ENCODE measurements at places on chromosomes 4 and X.
A peak's percentile ranks its signal among the peaks of the same experiment; 100 is the strongest.

DNA sequence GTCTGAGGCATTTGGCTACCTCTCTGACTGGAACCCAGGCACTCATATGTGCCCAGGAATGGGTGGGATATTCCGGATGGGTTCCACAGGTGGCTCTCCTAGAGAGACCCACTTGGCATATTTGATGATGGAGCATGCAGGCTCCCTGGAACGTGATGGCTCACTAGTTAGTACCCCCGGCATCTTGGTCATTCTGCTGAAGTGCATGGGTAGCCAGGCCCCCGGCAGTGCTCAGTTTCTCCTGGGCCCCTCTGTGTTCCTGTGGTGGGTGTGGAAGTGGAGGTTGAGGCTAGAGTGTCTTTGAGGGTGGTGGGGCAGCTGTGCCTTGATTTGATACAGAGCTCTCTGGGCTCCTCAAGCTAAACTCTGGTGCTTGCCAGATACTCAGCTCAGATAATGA, 29.4 kb downstream of the NBDY start:
- no peak for DNase-seq

GRCh38 chr4:165378745-165379677, at the start of gene CPE:
CPE (plus strand) TSS chr4:165379008; CDS start chr4:165379222, 214 bp downstream.
- no peak for DNase-seq

- DNase-seq = no peak
Measured at GRCh38 chr4:71186566-71187403, 152.0 kb upstream of the SLC4A4 start.

DNA sequence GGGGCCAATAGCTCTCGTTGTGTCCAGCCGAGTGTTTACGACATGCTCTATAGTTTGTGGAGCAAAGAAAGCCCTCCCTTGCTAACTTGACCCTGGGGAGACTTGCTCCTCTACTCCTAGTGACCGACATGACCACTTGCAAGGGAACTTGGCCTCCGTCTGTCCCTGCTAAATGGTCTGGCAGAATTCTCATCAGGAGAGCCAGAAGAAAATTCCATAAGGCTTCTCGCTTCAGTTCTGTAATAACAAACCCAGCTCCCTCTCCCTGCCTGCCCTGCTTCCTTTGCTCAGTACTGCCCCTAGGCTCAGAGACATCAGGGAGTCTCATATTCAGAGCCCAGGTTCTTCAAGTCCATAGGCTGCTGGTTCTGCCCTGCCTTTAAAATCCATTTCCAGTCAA, 13.0 kb downstream of the DOCK11 start:
- DNase-seq = no peak

- DNase-seq = no peak
Measured at GRCh38 chr4:4333265-4333706, 43.2 kb downstream of the ZBTB49 start.

GRCh38 chr4:158613046-158613445, 58.6 kb downstream of the C4orf46 start:
- DNase-seq = no peak

DNA sequence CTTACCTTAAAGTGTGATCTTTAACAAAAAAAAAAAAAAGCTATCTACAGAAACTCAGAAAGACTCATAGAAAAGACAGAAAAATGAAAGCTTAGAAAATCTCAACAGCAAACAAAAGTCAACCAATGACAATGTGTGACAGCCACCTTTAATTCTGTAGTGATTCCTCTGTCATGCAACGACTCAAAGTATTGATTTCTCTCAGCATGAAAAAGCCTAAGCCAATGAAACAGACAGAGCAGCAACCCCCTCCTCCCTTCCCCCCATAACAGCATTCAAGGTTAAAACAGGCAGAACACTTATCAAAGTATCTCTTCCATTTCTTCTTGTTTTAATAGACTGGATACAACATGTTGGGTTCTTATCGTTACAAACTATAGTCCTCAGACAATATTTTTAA, 112.5 kb downstream of the MAB21L2 start:
- DNase-seq = no peak

DNA sequence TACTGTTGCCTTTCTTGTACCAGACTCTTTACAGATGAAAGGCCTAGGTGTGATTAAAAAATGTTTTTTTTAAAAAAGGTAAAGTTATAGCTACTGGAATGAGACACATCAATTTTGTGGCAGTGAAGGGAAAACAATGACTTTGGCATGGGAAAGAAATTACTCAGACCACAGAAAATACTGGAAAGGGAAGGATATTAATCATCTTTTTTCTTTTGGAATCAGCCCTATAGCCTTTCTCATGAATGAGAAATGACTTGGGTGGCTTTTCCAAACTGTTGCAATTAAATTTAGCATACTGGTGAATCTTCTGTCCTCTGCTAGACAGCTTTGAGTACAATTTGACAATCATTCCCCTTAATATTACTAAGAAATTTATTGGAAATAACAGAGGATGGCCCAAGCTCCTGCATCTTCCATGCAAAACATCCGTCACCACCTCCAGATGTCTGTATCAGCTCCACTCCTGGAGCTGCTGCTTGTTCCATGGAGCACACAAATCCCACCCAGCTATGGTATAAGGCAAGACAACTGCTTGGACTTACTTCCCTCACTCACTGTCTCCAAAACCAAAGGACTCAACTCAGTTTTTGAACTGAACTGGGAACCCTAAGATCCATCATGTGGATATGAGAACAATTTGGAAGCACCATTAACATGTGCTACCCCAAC, 97.6 kb upstream of the ARSJ start:
- peak; percentile 27 for DNase-seq

DNA sequence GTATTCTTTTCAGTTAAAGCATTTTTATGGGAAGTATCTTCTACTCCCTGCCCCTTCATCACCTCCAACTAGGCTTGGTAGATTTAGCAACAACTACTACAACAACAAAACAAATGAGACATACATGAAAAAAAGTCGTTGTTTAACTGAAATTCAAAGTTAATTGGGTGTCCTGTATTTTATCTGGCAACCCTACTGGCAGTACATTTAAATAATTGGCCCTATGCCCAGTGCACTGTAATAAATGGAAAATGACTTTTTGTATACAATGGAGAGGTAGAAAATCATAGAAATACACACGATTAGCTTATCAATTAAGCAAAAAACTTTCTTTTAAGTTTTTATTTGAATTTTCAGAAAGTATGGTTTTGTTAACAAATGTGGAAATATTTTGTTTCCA, 21.4 kb upstream of the CLGN start:
- DNase-seq = no peak

All from glomerular endothelial cell (primary cell).